ENCODE measurements at places on chromosomes 13 and 19.

GRCh38 chr19:5193192-5193591, 147.4 kb downstream of the PTPRS start:
- no peak for DNase-seq

DNA sequence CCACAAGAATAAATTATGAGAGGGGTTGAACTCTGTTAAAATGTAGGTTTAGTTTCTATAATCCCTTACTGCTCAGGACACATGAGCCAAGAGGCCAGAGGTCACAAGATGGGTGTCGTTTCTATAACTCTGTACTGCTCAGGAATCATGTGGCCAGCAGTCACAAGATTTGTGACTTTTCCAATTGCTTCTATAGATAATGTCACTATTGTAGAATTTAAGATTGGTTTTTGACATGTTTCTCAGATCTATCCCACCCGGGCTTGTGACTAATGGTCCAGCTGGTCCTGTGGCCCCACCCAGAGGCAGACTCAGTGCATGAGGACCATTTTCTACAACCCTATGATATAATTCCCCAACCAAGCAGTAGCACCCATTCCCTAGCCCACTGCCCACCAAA, 662.0 kb upstream of the KLF12 start:
- DNase-seq, result no peak

DNA sequence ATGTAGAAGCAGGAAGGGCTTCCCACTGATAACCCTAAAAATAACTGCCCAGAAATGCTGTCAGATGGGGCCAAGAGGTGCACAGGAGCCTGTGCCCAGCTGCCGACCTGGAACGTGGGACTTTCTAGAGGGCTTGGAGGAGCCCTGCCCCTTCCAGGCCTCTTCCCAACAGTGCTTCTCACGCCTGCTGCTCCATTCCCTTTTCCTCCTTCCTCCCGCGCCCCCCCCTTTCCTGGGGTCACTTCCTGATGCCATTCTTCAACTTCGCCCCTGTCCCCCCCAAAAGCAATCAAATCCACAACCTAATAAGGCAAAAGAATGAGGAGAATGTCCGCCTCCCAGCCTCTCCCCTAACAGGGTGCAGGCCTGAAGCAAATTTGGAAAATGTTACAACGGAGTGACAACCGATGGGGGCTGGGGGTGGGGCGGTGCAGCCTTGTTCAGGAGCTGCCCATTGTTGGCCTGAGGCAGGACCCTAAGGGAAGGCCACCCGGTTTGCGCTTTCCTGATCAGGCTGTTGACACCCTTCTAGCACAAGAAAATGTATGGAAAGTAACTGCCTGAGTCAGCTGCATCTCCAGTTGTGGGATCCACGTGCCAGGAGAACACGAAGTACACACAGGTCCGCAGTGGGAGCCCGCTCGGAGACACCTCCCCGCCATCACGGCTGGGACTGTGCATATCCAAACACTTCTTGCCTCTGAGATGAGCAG, 18.7 kb downstream of the ACTN4 start:
- no peak for DNase-seq

GRCh38 chr19:18859676-18860301, 28.0 kb downstream of the UPF1 start:
- no peak for DNase-seq

DNA sequence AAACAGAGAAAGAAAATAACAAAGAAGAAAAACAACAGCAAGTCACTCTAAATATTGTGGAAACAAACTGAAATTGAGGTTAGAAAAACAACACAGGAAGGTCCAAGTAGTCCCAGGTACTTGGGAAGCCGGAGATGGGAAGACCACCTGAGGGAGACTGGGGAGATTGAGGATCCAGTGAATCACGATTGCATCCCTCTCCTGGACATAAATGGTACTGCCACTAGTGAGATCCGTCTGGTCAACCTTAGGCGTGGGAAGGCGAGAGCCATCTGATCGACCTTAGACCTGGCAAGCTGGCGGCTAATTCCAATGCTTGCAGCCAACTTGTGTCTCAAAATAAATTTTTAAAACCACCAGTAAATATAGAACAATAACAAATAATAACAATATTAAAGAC, 81.9 kb downstream of the ZNF726 start:
- DNase-seq, result no peak

DNA sequence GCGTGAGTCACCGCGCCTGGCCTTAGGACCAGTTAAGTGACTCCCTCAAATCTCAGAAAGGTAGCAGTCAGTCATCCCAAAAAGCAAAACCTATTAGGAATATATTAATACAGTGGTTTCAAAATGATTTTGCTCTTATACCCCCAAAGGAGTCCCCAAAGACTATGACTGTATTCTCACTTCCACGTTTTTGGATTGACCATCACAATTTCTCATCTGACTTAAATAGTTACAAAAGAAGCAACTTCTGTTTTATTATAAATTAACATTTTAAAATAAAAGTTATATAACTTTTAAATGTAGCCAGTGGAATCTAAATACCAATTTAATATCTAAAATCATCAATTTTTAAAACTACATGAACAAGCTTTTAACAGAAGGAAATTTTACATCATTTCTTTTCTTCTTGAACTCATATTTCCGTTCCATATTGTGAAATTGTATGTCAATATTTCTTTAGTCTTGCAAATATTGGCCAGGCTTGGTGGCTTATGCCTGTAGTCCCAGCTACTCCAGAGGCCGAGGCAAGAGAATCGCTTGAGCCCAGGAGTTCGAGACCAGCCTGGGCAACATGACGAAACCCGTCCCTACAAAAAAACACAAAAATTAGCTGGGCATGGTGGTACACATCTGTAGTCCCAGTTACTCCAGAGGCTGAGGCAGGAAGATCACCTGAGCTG, 1.5 kb upstream of the SPART start:
- no peak for DNase-seq

DNA sequence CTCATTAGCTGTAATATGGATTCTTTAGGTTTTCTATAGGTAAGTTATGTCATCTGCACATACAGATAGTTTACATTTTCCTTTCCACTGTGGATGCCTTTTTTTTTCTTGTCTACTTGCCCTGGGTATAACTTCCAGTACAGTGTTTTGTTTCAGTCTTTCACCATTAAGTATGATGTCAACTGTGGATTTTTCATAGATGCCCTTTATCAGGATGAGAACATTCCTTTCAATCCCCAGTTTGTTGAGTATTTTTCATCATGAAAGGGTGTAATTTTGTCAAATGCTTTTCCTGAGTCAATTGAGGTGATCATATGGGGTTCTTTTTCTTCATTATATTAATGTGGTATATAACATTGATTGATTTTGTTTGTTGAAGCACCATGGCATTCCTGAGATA, 43.6 kb upstream of the SACS start:
- DNase-seq, result no peak

DNA sequence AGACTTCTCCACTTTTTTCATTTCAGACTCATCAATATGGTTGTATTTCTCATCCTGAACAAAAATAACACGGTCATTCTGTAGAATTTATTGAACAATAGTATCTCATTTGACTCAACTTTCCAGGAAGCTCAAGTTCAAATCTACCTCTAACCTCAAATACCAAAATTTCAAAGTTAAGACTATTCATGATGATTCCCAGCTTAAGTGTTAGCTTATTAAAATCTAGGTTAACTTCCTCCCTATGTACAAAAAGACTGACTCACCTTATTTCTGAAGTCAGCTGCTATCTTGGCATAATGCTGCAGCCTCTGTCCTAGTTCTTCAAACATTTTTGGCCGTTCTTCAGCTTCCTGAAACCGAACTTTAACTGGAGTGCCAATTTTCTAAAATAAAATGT, 23.2 kb downstream of the HSPH1 start:
- DNase-seq, result no peak

DNA sequence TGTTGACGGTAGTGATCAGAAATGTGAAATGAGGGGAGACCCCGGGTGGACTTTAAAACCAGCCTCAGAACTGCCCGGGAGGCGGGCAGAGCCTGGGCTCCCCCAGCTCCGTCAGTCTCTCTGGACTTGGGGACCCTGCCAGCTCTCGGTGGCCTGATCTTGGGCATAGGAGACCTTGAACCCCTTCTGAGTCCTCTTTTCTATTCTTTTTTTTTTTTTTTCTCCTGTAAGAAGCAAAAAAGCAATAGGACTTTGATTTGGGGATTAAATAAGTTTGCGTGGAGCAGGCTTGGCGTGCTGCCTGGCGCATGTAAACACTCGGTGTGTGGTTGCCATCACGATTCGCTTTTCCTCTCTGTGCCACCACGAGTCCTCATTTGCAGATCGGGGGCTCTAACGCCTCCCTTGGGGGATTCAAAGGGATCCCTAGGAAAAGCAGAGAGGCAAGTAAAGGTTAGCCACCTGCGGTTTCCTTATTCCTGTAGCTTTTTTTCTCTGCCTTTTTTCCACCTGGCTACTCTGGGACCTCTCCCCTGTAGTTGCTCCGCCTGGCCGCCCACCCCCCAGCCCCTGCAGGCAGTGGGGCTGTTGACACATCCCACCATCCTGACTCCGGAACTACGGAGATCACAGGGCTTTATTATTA, 1.3 kb downstream of the SAFB start:
- DNase-seq, result no peak

GRCh38 chr19:6602729-6603114, 11.8 kb upstream of the CD70 start:
- DNase-seq, result no peak

DNA sequence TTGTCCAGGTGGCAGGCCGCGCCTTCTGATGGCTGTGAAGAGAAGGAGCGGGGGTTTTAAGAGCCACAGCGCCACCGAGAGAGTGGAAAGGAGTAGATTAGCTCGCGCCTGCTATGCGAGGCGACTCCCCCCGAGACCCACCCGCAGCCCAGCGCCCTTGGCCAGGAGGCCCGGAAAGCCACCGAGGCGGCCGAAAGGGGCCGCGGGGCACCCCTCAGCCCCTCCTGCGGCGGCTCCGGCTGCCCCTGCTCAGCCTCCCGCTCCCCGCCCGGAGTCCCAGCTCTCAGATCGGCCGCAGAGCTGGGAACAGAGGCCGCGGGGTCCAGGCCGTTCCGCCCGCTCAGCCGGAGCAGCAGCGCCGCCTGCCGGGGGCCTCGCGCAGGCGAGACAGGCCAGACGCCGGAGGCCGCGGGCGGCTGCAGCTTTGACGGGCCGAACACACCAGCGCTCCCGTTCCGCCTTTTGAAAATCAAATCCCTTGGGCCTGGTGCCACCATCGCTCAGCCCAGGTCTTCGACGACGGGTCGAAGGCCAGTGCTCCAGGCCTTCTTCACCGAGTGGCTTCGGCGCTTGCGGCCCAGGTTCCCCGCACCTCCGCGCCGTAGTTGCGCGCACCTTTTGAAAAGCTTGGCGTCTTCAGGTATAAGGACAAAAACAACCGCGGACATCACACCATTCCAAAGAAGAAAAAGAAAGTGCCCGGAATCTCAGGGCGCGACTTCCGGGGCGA, 15.3 kb downstream of the CDX2 start:
- DNase-seq, result no peak

GRCh38 chr19:27754700-27755099, 1458.3 kb downstream of the UQCRFS1 start:
- DNase-seq, result no peak

- no peak for DNase-seq
Observed at GRCh38 chr19:4267901-4268815, 10.9 kb upstream of the SHD start.

- DNase-seq, result no peak
Observed at GRCh38 chr19:49403404-49404187, 15.5 kb downstream of the KASH5 start.

DNA sequence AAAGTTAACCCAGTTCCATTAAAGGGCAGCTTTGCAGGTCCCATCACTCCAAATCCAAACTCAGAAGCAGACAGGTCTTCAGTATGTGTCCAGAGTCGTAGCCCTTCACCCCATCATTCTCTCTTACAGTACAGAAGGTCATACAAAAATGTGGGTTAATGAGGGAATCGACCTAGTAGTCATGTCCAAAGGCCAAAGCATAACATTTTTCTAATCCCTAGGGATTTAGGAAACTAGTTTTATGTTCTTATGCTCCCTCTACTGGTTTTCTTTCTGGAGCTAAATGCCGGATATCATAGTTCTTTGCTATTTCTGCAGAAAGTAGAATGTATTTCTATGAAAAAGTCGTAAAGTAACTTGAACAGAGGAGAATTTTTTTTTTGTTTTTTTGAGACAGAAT, 72.2 kb downstream of the DHRS12 start:
- DNase-seq, result no peak

GRCh38 chr19:45600340-45600885, 1.6 kb downstream of the GPR4 start:
- DNase-seq, result no peak
